ENCODE measurements at places on chromosomes 6 and 20.

DNA sequence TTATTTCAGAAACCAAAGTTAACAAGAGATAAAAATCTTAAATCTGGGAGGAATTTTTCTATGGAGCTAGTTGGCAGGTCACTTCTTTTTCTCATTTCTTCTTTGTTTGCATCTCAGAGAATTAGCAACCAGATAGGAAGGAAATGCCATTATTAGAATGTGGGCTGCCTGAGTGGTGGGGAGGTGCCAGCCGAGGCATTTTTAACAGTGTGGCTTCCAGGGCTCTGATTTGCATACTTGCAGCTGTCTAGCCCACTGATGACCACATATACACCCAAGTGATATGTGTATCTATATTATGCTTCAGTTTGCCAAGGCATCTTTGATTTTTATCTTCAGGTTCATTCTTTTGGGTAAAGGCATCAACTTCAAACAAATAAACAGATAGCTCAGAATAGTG is 206.7 kb downstream of the CLIC5 start:
- DNase-seq, result no peak

DNA sequence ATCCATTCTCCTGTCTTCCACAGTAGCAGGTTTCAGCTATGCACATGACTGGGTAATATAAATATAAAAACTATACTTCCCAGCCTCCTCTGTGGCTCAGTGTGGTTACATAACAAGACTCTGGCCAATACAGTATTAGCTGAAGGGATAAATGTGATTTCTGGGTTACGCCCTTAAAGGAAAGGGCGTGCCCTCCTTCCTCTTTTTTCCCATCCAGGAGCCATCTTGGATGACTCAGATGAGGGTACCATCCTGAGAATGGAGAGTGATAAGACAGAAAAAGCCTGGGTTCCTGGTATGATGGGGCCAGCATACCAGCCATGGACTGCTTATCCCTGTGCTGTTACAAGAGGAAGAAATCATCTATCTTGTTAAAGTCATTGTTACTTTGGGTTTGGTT is 123.3 kb downstream of the NFATC2 start:
- no peak for DNase-seq

DNA sequence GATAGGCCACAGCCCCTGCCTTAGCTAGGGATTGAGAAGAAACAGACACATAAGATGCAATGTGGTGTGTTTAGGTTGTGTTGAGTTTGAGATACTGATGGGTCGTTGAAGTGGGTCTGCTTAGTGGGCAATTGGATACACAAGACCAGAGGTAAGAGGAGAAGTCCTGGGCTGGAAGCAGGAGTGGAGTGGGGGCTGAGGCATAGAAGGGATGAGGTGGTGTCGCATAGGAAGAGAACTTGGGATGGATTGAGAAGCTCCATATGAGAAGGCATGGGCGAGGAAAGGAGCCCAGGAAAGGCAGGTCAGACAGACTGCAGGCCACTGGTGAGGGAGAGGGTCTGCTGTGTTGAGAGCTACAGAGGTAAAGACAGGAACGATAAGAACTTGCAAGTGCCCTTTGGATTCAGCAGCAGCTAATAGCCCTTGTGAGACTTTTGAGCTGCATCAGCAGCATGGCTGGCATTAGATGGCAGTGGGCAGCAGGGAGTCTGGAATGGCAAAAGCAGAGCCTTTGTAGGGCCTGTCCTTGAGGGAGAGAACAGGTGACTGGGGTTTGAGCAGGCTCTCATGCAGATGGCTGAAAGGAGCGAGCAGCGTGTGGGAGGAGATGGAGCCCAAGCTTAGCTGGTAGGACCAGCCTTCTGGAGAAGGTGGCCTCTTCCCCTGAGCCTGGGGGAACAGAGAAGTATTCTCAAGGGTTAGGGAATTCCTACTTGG is 33.2 kb downstream of the PLCG1 start:
- no peak for DNase-seq

- DNase-seq, result no peak
These were observed 152.1 kb downstream of the LY86 start for GRCh38 chr6:6740595-6740994.

DNA sequence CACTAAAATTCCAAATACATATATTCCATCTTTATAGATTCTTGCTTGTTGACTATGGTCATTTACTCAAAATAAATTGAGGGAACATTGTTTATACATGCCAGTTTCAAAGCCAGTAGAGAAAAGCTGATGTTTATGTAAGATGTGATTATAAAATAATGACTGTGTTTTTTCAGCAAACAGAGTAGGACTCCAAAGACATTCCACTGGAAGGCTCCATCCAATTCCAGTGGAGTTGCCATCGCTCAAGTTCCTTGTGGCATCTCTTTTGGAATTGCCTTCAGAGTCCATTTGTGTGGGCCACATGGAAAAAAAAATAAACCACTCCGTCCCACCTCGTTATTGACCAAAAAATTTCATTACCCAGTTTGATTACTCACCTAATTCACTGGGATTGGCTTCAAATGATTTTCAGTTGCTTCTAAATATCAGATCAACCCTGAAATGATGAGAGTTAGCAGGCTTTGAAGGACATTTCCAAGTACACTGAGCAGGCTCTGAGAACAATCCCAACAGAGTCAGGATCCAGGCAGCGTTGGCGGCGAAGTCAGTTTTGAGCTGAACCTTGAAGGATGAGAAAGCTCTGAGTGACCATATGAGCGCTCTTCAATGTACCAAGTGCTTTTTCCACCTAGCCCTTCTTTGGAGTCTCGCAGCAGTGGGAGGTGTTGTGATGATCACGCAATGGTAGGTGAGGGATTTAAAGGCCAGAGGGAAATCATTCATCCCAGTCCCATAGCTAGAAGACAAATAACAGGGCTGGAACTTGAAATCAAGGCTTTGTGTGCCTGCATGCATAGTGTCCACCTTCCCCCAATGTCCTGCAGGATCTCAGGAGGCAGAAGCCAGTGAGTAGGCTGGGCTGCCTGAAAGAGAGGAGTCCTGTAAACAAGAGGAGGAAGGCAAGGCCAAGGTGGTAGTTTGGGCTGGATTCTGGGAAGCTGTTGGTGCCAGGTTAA is 281.7 kb downstream of the CDC5L start:
- no peak for DNase-seq

DNA sequence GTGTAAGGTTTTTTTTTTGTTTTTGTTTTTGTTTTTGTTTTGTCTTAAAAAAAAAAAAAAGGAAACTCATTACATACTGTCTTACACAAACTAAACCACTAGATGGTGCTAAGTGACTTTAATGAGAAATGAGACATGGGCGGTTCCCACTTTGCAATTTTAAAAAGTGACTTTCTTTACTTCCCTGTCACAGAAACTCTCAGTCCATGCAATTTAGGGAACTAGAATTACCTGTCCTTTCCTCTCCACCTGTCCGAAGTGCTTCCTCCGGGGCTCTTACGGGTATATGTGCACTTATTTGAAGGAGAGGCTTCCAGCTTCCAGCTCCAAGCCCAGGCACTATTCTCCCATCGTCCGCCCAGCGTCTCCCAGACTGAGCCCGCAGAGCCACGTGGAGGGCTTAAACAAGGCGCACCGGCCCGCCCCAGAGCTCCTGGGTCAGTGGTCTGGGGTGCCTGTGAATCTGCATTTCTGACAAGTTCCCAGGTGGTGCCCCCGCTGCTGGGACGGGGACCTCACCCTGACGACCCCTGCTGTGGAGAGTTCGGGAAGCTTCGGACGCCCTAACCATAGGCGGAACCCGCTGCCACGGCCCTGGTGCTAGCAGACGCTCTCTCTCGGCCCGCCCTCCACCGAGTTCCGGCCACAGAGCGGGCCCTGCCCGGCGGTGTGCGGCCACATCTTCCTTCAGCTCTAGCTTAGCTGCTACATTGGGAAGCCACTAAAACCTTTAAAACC is 26.1 kb downstream of the BFSP1 start:
- DNase-seq, result no peak

DNA sequence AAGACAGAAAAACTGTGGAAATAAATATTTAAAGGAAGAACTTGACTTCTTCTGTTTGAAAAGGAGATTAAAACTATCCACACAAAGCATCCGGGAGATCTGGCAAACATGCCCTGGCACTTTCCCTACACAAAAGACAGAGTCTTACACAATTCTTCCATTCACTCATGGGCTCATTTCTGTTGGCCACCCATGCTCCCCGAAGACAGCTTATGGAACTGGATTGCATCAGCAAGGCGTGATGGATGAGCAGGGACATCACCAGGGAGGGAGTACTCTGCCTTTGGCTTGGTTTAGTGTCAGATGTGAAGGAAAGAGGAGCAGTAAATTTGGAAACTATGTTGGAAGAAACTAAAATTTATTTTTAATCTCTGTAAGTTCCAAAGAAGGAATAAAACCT is 379.3 kb downstream of the CD109 start:
- no peak for DNase-seq

DNA sequence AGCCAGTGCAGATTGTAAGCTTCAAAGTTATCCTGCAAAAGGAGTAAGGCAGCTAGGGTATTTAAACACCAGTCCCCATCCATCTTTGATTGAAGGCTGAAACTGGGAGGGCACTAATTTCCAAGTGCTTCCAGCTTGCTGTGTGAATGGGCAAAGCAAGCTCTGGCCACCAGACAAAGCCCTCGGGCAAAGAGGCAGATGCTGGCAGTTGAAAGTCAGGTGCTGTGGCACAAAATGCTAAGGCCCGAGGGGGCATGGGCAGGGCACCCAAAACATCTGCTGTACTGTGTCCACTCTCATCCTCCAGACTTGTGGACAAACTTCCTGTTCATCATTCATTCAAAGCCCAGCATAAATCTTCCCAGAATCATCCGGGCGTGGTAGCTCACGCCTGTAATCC is 62.9 kb downstream of the TRMT6 start:
- no peak for DNase-seq

DNA sequence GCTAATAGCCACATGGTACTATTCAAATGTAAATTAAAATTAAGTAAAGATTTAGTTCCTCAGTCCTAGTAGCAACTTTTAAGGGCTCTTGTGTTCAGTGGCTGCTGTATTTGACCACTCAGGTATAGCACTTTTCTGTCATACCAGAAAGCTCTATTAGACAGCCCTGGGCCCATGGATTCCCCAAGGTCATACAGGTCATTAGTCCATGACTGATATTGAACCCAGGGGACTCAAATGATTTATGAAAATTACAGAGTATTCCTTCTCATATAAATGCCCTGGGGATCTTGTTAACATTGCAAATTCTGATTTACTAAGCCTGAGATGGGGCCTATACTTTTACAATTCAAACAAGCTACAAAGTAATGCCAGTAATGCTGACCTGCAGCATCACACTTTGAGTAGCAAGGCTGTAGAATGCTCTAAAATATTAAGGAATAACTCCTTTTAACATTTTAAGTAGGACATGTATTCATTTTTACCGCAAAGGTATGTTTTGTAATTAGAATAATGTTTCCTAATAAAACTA is 29.6 kb downstream of the RNF217 start:
- no peak for DNase-seq

- no peak for DNase-seq
These were observed 108.5 kb upstream of the NHSL1 start for GRCh38 chr6:138607478-138608433.

- DNase-seq, result no peak
These were observed 4.1 kb upstream of the PREX1 start for GRCh38 chr20:48831718-48832404.

GRCh38 chr6:106103728-106104109 is 17.6 kb downstream of the PRDM1 start:
- DNase-seq, result no peak

DNA sequence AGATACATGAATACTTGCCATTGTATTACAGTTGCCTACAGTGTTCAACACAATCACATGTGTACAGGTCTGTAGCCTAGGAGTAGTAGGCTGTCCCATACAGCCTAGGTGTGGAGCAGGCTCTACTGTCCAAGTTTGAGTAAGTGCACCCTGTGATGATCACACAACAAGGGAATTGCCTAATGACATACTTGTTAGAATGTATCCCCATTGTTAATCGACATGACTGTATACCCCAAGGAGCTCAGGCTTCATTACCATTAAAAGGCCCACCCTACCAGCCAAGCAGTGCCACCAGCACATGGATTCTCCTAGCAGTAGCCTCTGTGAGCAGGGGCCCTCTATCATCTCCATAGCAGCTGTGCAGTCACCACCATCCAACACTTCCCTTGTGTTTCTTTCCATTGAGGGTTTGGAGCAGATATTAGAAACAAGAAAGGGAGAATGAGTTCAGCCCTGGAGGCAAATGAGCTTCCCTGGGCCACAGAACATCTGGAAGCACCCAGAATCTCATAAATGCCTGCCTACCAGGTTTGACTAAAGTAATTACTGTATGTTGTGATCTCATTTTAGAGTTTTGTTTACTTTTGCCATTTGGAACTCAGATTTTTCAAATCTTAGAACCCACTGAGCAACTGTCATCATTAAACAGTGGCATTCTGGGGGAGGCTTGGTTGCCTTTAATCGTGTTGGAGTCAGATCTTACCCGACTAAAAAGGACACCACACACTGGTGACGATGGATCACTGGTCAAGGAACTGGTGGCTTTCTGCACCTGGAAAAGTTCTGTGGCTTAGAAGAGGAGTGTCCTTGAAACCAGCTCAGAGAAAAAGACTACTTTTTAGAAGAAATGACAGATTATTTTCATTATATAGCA is 104.9 kb downstream of the TULP4 start:
- no peak for DNase-seq

GRCh38 chr6:166394036-166394892 is 11.5 kb upstream of the MPC1 start:
- DNase-seq, result no peak

DNA sequence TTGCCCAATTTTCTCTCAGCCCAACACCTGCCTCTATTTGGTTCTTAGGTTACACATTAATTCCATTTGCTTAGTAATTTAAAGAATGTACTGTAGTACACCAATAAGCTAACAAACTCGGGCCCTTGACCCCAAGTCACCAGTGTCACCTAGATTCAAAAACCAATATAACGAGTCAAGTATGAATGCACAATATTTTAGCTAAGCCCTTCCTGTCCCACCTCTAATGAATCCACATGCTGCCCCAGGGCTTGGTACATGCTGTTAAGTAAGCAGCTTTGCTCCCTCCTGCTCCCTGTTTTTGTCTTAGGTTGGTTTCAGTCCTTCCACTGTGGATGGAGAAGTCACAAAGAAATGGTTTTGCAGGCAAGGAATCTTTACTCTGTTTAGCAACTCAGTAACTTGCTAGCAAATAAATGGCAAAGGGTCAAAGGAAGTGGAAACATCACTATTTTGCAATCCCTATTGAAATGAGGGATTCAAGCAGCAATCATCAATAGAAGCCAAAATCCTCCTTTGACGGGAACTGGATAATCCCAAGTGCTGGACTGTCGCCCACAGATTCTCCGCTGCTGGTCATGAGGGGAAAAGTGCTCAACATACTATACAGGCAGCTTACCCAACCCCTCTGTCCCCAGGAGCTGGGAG is 5.0 kb upstream of the MPC1 start:
- DNase-seq, result no peak

- DNase-seq, result no peak
These were observed 376.1 kb downstream of the UTRN start for GRCh38 chr6:144661116-144661806.

Measured in non-pigmented ciliary epithelial cell (primary cell).